Fibroblast of skin of abdomen (primary cell): ENCODE measurements at places on chromosomes 12 and 14.

DNA sequence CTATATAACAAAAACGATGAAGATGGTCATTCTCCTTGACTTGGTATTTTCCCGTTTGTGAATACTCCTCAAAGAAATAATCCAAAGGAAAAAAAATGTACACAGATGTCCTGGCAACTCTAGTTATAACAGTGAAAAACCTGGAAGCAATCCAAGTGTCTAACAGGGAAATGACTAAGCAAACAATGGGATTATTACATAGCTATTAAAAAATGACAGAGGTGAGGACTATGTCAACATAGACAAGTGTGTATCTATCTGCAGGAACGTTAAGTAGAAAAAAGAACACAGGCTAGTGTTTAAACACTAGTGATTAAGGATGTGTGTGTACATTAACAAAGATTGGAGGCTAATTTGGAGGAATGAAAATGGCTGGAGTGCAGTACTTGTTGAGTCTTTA lies 5.9 kb upstream of the APOLD1 start:
- DNase-seq: peak; percentile 78

DNA sequence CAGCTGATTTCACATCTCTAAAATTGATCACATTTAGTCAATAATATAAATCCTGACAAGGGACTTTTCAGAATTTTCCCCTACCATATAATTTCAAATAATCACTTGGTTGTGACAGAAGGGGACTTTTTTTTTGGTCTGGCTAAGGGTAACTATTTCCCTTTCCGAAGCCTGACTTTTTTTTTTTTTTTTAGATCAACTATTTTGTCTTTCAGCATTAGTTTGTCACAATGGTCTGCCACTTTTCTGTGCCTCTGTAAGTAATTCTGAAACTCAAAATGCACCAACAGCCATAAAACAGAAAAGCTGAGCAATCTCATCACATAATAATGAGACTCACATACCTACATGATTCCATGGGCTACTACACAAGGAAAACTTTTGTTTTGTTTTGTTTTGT lies 266.4 kb downstream of the SSPN start:
- DNase-seq: no peak

DNA sequence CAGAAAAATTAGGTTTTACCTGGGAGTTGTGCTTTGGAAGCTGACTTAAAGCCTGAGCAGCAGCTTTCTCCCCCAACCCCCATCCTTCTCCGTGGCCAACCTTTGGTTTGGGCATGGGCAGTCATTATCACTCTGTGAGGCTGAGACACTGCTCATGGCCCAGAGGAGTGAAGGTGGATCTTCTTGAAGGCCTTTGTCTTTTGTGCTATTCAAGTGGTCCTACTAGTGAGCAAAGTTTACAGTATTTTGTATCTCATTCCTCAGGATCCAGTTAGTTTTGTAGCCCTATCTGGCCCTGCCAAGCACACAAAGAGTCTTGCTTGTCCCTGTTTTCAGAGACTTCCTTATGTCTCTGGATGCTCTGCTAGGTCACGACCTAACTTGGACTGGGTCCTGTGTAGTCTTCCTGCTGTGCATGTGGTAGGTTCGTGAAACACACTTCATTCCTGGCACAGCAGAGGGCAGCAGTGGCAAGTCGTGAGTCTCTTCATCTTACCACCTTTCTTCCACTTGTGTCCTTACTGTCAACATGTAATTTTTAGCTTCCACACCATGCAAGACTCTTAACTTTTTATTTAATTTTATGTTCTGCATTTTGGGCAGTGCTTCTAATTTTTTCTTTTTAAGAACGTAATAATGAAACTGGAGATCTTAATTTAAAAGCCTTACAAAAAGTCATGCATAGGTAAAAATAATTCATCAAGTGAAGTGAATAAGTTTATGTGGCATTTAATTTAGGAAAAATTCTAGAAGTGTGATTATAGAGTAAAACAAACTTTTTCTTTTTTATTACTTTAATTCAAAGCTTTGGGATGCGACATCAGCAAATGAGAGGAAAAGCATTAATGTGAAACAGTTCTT lies 53.7 kb downstream of the APAF1 start:
- DNase-seq: peak; percentile 18

GRCh38 chr14:100703386-100704220 lies 23.1 kb upstream of the DLK1 start:
- DNase-seq: no peak

- no peak for DNase-seq
Observed at GRCh38 chr12:131197490-131197889, 243.8 kb downstream of the ADGRD1 start.

DNA sequence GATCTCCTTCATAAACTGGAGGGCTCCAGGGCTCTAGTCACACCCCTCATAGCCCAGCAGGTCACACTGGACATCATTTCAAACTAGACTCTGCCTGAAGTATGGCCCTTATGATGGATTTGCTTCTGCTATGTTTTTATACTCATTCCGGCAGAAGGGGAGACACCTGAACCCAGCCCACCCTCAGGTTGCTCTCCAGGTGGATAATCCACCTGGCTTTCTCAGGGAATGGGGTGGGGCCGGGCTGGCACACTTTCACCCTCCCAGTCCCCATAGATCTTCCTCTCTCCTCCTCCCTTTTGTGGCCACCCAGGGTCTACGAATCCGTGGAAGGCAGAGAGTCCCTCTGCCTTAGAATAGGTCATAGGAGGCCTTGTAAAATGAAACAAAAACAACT lies 9.8 kb upstream of the KRT73 start:
- no peak for DNase-seq

DNA sequence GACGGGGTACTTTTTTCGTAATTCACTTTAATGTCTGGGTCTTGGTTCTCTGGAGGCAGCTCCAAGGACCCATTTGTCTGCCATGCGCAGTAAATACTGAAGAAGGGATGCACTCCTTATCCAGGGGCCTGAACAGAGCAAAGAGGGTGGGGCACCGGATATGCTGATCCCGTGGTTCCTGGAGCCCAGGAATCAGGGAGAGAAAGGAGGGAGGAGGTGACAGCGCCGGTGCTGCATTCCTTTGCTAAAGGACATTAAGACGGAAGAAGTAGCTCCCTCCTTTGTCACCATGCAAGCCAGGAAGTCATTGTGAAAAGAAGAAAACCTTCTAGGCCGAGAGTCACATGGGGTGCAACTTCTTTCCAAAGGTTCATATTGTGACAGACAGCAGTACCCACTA lies 1057.7 kb downstream of the VRK1 start:
- DNase-seq: no peak

- peak; percentile 34 for DNase-seq
Observed at GRCh38 chr12:66352197-66352596, 49.9 kb downstream of the HELB start.

DNA sequence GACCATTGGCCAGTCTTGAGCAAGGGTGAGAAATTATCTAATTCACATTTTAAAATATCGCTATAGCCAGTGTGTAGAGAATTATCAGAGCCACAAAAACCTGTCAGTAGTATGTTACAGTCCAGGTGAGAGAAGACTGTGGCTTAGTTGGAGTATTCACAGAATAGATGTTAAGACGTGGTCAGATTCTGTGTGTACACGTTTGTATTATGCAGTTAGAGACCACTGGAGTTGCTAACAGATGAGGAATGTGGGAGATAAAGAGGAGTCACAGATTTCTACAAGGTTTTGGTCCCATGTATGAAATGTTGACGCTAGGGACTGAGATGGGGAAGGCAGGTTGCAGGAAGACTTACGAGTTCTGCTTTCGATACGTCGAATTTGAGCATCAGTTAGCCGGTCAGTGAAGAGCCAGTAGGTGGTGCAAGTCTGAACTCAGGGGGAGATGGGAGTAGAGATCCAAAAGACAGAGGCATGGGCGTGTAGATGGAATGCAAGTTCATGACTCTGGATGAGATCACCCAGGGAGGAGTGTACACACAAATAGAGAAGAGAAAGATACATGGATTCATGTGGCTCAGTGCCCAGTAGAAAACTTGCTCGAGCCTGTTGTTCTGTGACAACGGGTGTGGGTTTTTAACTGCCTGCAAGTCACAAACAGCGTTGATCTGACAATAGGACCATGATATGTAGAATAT lies 114.8 kb upstream of the FLRT2 start:
- DNase-seq: peak; percentile 88

DNA sequence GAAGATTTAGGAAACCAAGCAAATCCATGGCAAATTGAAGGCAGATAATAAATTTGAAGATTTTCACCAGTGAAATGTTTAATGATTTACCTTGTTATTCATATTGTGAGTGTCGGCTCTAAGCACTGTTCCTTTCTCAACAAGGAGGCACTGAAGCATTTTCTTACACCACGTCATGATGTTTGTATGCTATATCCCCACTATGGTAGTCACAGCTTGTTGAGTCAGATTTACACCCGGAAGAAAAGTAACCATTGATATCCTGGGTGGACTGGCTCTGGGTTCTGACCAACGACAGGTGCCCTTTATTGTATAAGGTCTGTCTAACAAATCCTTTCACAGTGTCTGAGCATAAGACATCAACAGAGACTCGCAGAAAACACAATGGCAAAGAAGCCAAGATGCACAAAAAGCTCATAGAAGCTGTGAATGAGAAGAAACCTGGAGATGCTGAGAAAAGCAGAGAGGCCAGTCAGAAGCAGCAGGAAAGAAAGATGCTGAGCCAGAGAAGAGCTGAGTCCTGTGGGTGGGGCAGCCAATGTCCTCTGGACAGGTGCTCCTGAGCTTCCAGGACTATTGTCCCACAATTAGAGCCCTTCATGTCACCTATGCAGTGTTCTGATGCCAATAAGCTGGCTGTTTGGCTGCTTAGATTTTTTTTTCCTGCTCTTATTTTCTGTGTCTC lies 49.7 kb upstream of the ARHGAP5 start:
- DNase-seq: no peak

DNA sequence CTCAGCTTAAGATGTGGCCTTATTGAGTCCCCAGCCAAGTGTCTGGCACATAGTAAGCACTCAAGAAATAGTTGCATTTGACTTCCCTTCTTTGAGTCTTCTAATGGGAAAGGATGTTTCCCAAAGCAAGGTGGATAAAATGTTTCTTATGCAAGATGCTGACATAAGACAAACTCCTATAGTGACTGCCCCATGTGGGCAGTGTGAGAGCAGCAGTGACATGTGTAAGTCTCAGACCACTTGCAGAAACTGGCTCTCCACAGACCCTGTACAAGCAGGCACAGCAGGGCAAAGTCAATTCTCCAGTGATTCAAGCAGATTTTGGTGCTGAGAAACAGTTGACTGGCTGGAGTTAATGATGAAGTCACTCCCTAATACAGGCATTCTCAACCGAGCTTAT lies 255.3 kb downstream of the ANO2 start:
- no peak for DNase-seq

GRCh38 chr12:105024928-105025327 lies 38.8 kb downstream of the NOPCHAP1 start:
- DNase-seq: no peak

- DNase-seq: no peak
Observed at GRCh38 chr14:94572637-94573303, 8.5 kb upstream of the SERPINA5 start.

- no peak for DNase-seq
Observed at GRCh38 chr14:96088911-96089310, 49.7 kb downstream of the C14orf132 start.
